Hindlimb muscle (tissue), 1 donor: ENCODE measurements at places on chromosomes 7 and 10. TPM values are rescaled to one million over a fixed set of nuclear protein-coding genes. Genes with fewer than 3 reads are reported as not detected.

DNA sequence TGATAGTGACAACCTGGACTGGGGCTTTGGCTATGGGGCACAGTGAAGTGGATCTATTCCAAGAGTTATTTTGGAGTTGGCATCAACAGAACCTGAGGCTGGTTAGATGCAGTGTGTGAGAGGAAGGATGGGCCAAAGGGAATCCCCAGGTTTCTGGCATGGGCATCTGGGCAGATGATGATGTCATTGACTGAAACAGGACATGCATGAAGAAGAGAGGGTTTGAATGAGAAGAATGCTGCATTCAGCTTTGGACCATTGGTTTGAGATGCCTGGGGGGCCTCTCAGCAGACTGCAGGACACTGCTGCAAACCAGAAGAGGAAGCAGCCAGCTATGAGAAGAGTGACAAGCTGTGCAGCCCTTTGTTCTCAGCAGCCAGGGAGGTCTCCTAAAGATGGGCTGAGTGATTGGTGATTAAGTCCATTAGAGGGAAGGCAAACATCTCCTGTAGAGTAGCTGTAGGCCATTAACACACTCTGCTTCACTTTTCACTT, 23.1 kb upstream of the PIK3CG start:
- no peak for DNase-seq

DNA sequence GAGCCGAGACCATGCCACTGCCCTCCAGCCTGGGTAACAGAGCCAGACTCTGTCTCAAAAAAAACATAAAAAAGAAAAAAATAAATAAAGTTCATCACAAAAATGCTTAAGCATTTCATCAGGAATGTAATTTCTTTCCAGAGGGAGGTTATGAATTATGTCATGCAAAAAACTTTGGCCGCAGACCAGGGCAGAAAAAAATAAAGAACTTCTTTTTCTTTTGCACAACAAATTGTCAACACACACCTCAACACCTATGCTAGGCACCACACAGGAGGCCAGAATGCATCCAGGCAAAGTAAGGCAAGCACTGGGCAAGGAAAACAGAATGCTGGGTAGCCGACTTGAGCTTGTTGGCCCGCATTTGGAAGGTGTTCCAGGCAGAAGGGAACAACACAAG, 3.9 kb downstream of the C10orf62 start:
- DNase-seq = no peak

GIMAP8 gene
- 7.3 TPM for polyA plus RNA-seq

DNA sequence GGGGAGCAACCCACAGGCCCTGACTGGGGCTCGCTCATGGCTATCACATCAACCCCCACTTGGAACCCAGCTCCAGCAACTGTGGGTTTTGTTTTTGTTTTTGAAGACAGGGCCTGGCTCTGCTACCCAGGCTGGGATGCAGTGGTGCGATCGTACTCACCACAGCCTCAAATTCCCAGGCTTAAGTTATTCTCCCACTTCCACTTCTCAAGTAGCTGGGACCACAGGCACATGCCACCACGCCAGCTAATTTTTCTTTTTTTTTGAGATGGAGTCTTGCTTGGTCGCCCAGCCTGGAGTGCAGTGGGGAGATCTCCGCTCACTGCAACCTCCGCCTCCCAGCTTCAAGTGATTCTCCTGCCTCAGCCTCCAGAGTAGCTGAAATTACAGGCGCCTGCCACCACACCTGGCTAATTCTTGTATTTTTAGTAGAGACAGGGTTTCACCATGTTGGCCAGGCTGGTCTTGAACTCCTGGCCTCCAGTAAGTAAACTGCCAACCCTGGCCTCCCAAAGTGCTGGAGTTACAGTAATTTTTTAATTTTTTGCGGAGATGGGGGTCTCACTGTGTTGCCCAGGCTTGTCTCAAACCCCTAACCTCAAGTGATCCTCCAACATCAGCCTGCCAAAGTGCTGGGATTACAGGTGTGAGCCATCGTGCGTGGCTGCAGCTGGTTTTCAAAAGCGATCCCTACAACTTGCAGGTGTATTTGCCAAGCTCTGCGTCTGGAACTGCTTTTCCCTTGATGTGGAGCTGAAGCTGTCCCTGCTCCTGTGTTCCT, 228.7 kb downstream of the SKIDA1 start:
- no peak for DNase-seq

AMPH gene
- 4.8 TPM for polyA plus RNA-seq

- DNase-seq = no peak
Observed at GRCh38 chr10:1315178-1315577, 259.0 kb downstream of the WDR37 start.

GRCh38 chr7:139854803-139855497, 25.9 kb downstream of the TBXAS1 start:
- no peak for DNase-seq

DNA sequence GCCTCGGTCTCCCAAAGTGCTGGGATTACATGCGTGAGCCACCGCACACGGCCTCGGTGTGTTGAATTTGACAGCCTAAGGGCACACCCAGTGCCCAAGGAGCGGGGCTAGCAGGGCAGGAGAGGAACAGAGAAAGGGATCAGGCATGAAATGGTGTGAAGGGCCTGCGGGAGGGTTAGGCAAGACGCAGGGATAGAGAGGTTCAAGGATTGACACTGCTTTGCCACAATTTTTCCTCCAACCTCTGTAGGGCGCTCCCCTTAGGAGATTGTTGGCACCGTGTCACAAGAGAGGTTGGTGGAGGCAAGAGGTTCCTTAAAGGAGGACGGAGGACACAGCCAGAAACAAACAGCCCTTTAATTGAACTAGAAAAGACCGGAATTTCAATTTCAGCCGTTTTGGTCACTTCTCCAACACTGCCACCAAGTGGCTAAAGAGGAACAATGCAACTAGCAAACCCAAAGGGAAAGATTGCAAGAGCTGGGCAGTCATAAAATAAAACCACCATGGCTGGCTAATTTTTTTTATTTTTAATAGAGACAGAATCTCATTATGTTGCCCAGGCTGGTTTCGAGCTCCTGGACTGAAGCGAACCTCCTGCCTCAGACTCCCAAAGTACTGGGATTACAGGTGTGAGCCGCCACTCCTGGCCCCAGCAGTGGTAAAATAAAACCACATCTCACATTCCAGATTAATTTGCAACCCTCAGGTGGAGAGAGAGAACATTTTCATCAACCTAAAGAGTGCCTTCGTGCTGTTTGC, 6.9 kb upstream of the CREB3L2 start:
- DNase-seq = peak; percentile 70

CALD1 gene
- polyA plus RNA-seq = 93.4 TPM

- no peak for DNase-seq
Observed at GRCh38 chr10:74634995-74635536, 191.3 kb upstream of the KAT6B start.

GRCh38 chr7:40283391-40283790, 148.6 kb downstream of the SUGCT start:
- no peak for DNase-seq

GRCh38 chr7:77837275-77837674, 38.7 kb downstream of the PHTF2 start:
- no peak for DNase-seq

DNA sequence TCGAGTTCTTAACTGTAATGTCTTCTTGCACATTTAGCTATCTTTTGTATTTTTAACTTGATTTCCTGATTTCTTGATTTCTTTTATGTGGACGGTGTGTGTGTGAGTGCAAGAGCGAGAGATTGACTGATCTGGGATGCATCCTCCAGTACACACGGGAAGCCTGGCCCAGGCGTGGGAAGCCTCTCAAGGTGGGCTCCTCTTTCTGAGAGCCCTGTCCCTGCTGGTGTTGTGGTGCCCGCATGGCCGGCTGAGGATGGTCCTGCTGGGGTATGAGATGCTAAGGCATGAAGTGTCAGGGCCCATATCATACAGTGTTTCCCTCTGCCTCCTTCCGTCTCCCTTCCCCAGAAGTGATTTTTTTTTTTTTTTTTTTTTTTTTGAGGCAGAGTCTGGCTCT, 130.8 kb upstream of the TCERG1L start:
- DNase-seq = no peak

DNA sequence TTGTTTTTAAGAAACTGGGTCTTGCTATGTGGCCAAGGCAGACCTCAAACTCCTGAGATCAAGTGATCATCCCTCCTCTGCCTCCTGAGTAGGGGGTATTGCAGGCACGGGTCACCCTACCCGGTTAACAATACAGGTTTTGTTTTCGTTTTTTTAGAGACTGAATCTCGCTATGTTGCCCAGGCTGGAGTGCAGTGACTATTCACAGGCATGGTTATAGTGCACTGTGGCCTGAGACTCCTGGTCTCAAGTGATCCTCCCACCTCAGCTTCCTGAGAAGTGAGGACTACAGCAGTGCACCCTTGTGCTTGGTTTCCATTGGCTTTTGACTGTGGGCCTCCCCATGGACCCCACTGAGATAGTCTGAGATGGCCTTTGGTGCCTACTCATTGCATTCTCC, 3.8 kb upstream of the TRIM24 start:
- no peak for DNase-seq

CTAGE4 gene
- polyA plus RNA-seq = not detected

DNA sequence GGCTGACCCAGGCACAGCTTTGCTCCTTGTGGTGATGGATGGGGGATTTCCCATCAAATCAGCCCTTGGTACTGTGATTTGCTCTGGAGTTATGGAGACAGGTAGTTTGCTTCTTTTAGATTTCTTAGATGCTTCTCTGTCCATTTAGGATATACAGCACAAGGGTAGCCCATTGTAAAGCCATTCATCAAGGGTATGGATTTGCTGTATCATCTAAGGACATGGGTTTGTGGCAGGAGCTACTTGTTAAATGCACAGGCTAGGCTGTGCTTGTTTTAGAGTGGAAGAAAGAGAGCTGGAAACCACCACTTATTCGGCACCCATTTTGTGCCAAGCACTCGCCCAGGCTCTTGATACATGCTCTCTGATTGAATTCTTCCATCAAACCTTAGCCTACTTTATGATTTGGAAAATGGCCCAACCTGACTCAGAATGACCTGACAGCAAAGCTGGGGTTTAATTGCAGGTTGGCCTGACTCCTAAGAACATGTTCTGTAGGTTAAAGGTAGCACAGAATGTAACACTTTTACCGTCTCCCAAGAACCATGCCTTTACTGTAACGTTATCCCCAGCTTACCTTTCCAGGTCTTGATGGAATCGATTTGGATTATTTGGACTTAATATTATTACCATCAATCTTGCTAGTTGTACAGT, 168.0 kb downstream of the SNX10 start:
- no peak for DNase-seq

DNA sequence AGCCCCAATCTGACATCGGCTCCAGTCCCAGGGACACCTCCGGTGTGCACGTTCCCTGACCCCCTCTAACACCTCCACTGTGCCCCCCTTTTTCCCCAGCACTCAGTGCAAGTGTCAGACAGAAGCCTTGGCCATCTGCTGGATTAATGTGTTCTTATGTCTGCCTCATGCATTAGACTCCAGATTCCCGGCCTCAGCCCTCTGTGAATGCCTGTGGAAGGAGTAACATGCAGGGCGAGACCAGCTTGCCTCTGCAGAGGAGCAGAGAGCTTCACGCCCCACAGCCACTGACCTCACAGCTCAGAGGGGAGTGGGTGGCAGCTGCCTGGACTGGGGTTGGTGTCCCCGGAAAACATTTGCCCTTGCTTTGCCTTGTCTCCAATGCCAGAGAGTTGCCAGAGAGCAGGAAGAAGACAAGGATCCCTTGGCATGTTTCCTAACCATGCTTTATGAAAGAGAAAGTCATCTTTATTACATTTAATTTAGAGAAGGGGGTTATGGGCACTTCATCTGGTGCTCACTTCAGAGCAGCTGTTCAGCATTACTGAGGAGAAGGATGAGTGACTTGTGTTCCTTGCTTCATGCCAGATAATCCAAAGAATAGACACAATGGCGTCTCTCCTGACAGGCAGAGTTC, 91.6 kb upstream of the CXCL12 start:
- no peak for DNase-seq

ICA1 gene
- 5.5 TPM for polyA plus RNA-seq
